ENCODE measurements at places on chromosomes 5 and 9.

DNA sequence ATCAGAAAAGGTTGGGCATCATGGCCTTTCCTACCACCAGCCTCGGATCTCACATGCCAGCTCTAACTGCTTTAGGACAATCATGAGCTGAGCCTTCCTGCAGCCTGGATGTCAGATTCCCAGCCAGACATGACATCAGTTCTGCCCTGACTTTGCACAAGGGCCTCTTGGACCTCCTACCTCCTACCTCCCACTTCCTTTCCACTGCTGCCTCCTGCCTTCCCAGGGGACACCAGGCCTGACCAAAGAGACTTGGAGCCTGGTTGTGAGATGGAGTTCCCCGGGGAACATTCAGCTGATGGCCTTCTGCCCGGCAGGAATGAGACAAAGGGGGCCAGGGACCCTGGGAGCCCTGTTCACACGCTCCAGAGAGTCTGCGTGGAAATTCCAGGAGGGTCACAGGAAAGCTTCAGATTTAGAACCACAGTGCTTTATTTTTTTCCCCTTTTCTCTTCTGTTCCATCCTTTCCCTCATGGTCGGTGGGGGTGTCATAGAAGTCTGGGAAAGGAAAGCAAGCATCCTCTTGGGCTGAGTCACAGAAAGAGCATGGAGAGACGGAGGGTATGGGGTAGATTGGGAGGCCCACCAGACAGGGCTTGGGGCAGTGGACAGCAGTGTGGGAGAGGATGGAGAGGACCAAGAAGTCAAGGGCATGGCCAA is 35.4 kb upstream of the IL17B start:
- no peak for DNase-seq

DNA sequence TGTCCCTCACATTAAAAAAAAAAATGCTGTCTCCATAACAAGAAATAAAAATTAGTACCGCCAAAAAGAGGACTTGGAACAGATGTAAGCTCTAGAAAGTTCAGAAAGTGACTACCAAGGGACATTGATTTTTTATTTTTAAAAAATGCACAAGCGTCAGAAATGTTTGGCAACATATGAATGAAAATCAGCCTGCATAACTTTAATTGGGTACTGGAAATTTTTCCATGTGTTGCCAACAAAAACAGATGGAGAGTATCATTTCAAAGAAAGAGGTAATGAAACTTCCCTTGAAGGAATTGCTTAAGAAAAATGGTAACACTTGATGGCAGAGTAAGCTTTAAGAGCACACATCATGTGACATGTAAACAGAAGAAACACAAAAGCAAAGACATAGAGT is 47.2 kb downstream of the OR2K2 start:
- DNase-seq, result no peak

GRCh38 chr9:13351778-13352386 is 72.4 kb upstream of the MPDZ start:
- DNase-seq, result no peak

DNA sequence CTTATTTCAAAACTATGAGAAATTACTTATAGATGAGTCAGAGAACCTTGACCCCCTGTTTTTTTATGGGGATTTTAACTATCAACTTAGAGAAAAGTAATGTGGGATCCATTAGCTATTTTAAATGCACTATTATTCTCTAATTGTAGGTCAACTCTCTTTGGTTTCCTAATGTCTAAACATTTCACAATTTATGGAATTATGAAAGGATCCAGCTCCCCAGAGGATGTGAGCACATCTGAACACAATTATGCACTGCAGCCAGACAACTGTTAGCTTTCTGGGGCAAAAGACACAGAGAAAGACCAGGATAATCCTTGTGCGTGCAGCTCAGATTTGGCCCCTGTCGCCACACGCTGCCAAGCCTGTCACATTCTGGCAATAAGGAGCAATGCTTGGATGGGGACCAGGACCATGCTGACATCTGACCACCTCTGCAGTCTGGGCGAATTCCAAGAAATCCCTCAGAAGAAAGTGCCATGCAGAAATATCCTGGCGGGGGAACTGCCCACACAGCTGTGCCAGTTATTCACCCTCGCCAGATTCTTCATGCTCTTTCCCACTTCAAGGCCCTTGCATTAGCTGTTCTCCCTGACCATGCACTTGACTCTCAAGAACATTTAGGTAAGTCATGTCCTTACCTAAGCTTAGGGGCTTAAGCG is 22.2 kb upstream of the CMBL start:
- DNase-seq, result no peak

GRCh38 chr5:135830876-135831275 is 3.6 kb upstream of the SLC25A48 start:
- DNase-seq, result no peak

- no peak for DNase-seq
Observed at GRCh38 chr5:17221843-17222636, 4.6 kb downstream of the BASP1 start.

GRCh38 chr9:77848404-77848803 is 183.2 kb downstream of the GNAQ start:
- no peak for DNase-seq

DNA sequence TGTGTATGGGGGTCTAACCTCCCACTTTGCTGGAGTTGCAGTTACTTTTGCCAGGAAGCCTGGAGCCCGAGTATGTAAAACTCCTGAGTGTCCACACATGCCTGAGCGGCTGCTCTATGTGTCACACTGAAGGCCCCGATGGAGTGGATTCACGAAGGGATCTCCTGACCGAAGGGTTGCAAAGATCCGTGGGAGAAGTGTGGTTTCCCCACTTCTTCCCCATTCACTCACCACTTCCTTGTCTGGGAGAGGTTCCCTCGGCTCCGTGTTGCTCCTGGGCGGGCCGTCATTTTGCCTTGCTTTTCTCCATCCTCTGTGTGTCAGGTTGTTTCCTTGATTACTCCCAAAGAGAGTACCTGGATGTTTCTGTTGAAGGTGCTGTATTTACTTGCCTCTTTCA is 16.2 kb upstream of the IL3 start:
- DNase-seq, result no peak

GRCh38 chr5:156883316-156883875 is 33.3 kb downstream of the PPP1R2B start:
- DNase-seq, result no peak

DNA sequence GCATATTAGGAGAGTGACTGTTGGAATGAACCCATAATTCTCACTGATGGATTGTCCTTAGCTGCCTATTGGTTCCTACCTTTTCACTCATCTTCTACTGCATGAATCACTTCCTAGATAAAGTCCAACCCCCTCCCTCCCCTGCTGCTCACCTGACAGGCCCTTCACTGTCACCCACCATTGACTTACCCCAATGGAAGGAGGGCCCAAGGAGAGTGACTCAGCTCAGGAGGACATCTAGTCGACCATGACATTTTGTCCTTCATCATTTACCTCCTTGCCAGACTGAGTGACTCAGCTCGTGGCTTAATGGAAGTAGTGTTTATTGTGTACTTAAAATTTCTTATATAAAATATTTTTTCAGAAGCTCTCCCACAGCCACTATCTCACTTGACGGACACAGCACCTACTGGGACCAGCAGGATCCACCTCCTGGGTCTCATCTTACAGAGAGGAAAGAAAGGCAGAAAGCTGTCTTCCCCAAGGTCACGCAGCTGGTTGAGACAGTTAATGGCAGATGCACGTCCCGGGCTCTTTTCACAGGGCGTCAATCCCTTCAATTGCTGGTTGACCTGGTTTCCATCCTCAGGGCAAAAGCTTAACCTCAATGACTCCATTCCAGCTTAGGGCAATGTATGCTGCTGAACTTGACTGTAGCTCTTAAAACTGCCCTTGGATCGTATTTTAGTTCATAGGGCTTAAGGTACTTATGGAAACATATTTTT is 142.3 kb downstream of the MARCHF11 start:
- no peak for DNase-seq

GRCh38 chr9:29981013-29981412 is 2403.4 kb upstream of the ACO1 start:
- DNase-seq, result no peak

- no peak for DNase-seq
Observed at GRCh38 chr5:127410959-127411358, 106.5 kb upstream of the PRRC1 start.

DNA sequence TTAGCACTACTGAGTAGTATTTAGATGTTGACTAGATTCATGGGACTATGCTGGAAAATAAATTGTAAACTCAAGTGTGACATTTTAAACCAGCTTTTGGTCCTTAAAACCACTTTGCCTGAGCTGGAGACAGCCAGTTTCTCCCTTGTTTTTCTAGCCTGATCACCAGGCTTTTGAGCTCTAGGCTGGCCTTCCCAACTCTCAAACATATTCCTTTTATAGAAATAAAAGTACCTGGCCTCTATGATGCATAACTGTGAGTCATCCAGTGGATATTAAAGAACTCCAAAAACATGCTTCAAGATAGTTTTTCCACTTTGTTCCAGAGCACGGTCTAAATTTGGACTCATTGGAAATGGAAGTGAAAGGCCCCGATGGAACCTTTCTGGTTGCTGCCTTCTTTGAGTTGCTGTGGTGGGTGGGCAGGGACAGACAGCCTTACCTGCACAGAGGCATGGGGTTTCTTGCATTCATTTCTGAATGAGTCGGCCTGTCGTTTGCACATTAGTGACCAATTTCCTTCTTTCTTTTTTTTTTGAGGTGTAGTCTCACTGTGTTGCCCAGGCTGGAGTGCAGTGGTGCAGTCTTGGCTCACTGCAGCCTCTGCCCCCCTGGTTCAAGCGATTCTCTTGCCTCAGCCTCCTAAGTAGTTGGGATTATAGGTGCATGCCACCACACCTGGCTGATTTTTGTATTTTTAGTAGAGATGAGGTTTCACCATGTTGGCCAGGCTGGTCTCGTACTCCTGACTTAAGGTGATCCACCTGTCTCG is 43.1 kb downstream of the TRIO start:
- DNase-seq, result no peak

DNA sequence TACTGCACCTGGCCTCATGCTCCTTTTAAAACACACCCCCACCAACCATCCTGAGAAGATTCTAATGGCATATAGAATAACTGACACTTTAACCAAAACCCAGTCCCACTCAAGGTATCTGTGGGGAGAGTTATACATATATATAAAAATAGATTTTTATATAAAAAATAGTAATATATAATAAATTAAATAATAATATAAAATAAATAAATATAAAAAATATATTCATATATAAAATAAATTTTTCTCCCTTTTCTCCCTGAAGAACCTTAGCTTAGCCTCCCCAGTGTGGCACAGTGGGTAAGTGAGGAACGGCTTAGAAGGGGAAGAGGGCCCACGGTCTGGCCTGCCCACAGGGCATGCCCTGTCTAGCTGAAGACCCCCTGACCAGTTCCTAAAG is 51.1 kb upstream of the SSBP2 start:
- no peak for DNase-seq

Measured in cortex of kidney (tissue), 1 donor.